Stimulated activated CD4-positive, alpha-beta T cell treated with anti-CD3 and anti-CD28 coated beads, Interleukin-12 subunit alpha, Interleukin-12 subunit beta, amount 100 ng/mL, for 4 hours (primary cell): ENCODE measurements at places on chromosomes 11 and 22.

GRCh38 chr11:36288442-36289225 lies 590 bp downstream of the COMMD9 start:
- DNase-seq: no peak

GRCh38 chr22:37254209-37254866 lies 10.3 kb upstream of the RAC2 start:
- no peak for DNase-seq

DNA sequence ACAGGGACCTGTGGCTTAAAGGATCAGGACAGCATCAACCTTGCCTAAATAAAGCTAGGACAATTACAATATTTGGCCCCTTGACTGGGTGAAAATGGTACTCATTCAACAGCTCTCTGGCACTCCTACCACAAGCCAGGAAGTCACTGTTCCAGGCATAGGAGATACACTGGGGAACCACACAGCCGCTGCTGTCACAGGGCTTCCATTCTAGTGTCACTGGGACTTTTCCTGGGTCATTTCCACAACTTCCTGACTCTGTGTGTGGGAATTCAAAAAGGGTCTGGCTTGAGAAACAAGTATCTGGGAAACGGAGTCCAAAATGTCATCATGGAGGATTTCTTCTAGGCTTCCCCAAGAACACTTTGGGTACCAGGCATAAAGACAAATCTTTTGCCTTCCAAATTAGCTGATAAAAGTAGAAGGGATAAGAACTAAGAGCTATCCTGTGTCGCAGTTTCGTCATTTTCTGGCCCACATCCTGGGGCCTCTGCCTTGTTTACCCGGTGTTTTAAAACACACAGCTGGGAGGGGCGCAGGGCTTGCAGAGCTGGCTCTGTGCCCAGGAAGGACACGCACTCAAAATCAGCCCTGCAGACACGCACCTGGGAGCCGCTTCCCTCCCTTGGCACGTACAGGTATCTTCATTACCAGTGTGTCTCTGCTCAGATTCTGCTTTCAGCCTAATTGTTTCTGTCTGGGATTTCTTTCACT lies 38.0 kb downstream of the TMEM45B start:
- peak; percentile 25 for DNase-seq

DNA sequence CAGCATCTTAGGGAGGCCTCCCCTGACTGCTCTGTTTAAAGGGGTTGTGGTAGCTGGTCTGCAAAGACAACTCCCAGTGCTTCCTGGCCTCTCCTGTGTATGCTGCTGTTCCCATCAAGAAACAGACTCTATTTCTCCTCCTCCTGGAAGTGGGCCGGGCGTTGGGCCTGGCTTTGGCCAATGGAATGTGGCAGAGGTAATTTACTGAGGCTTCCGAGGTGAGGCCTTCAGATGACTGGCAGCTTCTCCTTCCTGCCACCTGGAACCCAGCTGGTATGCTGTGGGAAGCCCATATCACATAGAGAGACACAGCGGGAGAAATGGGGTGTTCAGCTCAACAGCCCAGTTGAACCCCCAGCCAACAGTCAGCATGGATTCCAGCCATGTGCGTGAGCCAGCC lies 25.1 kb upstream of the EIF3D start:
- no peak for DNase-seq

DNA sequence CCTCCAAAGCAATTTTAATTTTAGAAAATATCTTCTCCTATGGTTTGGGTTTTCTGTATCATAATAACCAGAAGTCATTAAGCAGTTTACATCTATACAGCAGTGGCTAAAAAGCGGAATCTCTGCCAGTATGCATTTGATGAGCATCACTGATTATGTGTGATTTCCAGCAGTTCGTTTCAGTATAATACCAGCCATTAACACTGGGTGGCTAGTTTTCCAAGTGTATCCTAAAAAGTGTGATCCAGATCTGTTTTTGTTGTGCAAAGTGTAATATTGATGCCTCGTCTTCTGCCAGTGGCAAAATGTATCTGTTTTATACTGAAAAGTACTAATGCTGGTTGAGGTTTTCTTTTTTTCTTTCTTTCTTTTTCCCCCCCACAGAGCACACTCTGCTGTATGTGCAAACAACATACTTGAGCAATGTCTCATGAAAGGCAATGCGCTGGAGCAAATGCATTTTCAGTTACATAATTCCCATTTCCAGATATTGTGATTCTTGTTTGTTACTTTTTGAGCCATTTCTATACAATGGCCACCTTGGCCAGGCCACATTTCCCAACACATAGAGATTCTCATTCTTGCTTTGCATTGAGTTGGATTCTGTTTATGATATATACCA lies 64.2 kb downstream of the SLC36A4 start:
- no peak for DNase-seq

- DNase-seq: no peak
Measured at GRCh38 chr11:12640926-12641849, 33.0 kb upstream of the TEAD1 start.

- DNase-seq: no peak
Measured at GRCh38 chr11:120215634-120216033, 4.8 kb downstream of the OAF start.

GRCh38 chr11:58446294-58446693 lies 4.3 kb upstream of the OR5B12 start:
- no peak for DNase-seq

GRCh38 chr11:26035696-26036095 lies 296.2 kb upstream of the ANO3 start:
- DNase-seq: no peak
